ENCODE measurements at places on chromosomes 4 and X.

GRCh38 chr4:38684951-38685844, 21.2 kb downstream of the KLF3 start:
- no peak for DNase-seq

DNA sequence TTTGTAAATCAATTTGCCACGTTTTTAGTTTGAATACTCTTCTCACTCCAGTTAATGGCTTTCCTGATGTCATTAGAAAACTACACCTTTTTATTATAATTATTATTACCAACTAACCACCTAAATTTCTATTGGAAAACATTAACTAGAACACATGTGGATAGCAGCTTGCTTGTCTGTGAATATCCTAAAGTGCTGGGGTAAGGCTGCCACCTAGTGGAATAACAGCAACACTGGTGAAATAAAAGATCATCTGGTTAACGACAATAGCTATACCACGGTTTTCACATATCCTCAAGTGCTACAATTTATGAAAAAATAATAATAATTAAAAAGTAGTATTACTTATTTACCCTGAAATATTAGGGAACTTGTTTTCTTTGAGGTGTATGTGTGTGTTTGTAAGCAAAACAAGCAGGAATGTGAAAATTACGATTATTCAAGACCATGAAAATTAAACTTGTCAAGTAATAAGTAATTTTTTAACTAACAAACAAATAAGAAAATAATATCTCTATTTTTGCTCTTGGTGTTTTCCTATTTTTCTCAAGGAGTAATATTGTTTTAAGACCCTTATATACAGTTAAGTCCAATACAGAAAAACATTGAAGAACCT, 130.1 kb upstream of the TECRL start:
- DNase-seq, result peak; percentile 43

GRCh38 chr4:109091727-109092409, 210.6 kb downstream of the COL25A1 start:
- no peak for DNase-seq

DNA sequence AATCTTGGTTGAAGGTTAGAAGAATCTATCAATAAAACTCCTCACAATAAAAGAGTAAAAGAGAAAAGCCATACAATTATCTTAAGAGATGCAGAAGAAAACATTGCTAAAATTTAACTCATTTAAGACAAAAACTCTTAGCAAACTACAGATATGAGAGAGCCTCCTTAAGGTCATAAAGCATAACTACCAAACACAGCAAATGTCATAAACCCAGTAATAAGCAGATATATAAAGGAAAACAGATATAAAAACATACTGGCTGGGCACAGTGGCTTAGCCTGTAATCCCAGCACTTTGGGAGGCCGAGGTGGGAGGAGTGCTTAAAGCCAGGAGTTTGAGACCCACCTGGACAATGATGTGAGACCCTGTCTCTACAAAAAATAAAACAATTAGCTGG, 165.3 kb downstream of the FAM13A start:
- no peak for DNase-seq

GRCh38 chr4:2935762-2936743, 27.2 kb downstream of the NOP14 start:
- DNase-seq, result no peak

DNA sequence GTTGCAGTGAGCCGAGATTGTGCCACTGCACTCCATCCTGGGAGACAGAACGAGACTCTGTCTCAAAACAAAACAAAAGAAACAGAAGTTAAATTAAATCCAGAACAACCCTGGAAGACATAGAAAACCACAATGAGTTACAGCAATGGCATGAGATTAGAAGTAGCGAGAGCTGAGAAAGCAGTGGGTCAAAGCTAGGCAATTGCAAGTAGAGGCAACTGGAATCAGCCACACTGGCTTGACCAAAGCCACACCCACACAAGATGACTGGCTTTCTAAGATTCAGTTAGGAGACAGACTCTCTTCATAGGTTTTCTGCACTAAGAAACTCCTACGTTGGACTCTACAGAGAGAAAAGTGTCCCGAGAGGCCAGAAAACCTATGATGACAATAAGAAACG, 443.0 kb downstream of the GPM6A start:
- peak; percentile 36 for DNase-seq

DNA sequence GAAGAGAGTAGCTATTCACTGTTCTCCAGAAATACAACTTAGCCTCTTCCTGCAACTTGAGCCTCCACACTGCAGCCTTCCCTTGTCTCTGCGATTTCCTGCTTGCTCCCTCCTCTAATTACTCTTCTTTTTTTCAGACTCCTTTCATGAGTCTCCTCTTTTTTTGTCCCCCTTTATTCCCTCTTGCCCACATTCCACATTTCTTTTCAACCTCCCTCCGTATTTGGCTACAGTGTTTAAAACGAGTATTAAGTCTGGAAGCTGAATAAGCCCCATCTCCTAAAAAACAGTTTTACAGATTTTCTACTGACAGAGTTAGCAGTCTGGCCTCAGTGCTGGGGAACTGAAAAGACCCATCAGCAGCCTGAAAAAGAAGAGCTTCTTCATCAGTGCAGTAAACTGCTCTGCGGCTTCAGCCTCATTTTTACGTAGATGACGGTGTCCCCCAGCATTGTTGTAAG, 141.5 kb downstream of the TENM3 start:
- DNase-seq, result no peak

- peak; percentile 40 for DNase-seq
These were observed 82.4 kb downstream of the MTNR1A start for GRCh38 chr4:186472948-186473347.

GRCh38 chr4:118950224-118950623, 61.6 kb downstream of the SYNPO2 start:
- DNase-seq, result no peak

GRCh38 chr4:147284256-147284835, 196.6 kb upstream of the EDNRA start:
- no peak for DNase-seq

- no peak for DNase-seq
These were observed 290.0 kb downstream of the SLC7A11 start for GRCh38 chr4:137952116-137952515.

DNA sequence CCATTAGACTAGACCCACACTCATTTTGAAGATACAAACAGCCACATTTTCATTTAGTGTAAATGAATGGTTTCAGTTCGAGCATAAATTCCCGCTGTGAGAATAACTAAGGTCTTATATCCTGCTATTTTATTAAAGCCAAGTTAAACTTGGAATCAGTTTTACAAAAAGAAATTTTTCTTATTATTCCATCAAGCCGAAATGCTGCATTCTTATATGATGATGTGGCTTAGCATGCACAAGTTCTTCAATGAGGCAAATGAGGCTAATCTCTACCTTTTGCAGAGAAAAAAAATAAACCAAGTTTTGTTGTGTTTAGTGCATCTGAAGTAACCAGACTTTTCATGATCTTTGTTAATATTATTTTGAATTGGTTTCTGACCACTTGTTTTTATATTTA, 953.9 kb upstream of the PCDH10 start:
- peak; percentile 38 for DNase-seq

GRCh38 chrX:110847334-110847733, 51.7 kb upstream of the CHRDL1 start:
- DNase-seq, result peak; percentile 48

DNA sequence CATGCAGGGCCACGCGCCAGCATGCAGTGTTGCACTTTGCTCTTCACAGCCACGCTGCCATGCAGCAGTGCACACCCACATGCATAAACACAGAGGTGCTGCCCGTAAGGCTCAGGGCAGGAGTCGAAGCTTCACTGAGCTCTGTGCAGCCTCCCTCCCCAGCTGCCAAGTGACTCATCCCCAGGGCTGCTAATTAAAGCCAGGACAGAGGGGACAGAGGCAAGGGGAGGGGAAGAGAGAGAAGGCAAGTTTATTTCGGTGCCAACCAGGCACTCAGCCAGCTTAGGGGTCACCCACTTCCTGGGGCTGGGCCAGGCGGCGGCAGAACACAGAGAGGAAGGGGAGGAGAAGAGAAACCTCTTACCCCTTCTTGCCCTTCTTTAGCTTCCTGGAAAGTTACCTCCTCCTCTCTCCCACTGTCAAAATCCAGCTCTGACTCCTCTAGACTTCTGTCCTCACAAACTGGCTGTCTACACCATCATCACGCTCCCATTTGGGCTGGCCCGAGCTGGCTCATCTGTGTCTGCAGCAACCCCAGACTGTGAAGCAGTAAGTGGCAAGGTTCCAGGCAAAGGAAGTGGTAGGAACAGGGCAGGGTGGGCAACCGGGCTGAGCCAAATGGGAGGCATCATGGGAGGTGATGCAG, 6.2 kb upstream of the IQSEC2 start:
- DNase-seq, result peak; percentile 74

DNA sequence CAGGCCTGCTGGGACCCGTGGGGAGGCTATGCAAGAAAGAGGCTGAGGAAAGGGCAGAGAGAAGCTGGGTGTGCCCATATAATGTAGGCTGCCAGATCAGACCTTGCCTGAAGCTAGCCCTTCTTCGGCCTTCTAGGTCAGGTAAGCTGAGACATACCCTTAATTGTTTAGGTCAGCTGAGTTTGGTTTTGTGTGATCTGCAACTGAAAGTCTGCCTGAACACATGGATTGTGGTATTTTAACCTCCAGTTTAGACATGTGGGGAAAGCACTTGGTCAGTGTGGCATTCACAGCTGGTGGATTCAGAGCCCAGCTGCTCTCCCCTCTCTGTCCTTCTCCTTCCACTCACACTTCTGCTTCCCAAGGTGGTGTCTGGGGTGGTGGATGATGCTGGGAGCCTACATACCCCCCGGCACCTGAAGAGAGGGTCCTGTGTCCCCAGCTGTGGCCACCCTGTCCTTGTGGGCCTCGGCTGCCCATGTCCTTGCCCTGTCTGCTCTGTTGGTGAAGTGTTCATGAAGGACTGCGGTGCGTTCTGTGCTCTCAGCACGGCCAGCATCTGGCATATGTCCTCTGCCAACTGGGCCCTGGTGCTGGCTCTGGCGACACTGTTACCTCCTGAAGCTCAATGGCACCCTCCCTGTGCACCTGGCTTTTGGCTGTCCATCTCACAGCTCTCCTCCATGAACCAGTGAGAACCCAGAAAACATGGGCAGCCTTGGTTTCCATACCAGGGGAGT, 82.1 kb downstream of the NAT8L start:
- no peak for DNase-seq

DNA sequence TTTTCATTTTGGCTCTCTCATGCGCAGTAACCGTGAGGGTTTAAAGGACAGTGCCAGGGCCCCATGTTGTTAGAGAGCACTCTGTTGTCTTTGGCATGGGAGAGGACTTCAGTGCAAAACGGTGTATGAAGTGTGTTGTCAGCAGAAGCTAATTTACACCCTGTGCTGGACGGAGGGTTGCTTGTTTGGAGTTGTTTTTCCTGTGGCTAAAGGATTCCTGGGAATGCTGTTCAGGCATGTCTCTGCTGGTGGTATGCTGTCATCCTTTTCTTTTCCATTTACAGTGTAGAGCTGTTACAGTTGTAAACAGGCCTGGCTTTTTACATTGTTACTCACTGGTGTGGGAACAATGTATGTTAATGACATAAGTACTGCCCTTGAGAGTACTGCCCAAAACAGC, 206.3 kb downstream of the CBR4 start:
- DNase-seq, result peak; percentile 88

DNA sequence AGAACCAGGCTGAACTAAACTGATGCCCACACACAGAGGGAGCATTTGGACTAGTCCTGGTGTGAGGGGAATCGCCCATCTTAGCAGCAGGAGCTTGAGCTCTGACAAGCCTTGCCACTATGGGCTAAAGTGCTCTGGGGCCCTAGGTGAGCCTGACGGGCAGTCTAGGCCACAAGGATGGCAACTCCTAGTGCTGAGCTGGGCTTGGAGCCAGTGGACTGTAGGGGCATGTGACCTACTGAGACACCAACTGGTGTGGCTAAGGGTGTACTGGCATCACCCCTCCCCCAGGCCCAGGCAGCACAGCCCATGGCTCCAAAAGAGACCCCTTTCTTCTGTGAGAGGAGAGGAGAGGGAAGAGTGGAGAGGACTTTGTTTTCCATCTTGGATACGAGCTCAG, 14.5 kb downstream of the CENPU start:
- DNase-seq, result no peak

GRCh38 chr4:87313756-87314155, 8.9 kb downstream of the HSD17B13 start:
- no peak for DNase-seq

DNA sequence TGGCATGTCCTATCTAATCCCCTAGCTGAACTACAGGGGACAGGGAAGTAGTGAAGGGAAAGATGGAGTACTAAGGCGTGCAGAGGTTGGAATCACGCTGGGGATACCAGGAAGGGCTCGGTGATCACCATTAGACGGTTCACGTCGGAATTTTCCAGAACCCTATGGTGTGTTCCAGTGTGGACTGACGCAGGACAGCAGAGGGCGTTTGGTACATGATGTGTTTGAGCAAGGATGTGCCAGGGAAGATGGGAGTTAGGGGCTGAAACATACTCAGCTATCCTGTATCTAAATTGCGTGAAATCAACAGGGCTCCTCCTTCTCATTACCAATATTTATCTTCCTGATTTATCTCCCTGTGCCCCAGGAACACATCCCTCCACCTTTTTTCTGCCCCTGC, 33.7 kb downstream of the PRPS2 start:
- no peak for DNase-seq

GRCh38 chr4:168151327-168151726, 59.0 kb downstream of the ANXA10 start:
- DNase-seq, result no peak
